ENCODE measurements at places on chromosomes 1 and 21. TPM values are rescaled to one million over a fixed set of nuclear protein-coding genes. Genes with fewer than 3 reads are reported as not detected.

The RGS4 gene
- not detected for total RNA-seq

DNA sequence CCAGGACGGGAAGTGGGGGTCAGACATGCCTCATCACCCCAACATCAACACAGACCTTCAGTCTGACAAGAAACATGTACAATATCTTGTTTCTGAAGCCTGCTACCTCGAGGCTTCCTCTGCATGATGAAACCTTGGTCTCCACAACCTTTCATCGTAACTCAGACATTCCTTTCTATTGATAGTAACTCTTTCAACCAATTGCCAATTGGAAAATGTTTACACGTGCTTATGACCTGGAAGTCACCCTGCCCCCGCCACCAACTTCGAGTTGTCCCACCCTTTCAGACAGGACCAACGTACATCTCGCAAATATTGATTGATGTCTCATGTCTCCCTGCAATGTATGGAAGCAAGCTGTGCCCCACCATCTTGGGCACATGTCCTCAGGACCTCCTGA lies 159.5 kb downstream of the ETS2 start:
- DNase-seq, result no peak

GRCh38 chr21:23496729-23497128 lies 2110.6 kb downstream of the MRPL39 start:
- no peak for DNase-seq

DNA sequence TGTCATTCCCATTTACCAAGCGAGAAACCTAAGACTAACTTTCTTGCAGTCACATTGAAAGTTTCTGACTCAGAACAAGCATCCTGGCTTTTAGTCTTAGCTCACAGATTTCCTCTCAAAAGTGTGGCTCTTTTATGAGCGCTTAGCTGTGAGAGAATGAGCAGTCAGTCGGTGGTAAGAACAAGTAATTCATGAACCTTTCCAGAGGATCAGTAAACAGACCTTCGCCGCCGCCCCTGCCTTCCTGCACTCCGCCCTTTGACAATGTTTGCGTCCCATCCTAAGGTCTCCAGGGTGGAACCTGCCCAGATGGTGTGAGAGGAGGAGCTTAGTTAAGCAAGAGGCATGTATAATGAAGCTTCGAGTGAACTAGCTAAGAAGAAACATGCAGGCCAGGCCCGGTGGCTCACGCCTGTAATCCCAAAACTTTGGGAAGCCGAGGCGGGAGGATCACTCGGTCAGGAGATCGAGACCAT lies 142.4 kb downstream of the GLUL start:
- peak; percentile 7 for DNase-seq

DNA sequence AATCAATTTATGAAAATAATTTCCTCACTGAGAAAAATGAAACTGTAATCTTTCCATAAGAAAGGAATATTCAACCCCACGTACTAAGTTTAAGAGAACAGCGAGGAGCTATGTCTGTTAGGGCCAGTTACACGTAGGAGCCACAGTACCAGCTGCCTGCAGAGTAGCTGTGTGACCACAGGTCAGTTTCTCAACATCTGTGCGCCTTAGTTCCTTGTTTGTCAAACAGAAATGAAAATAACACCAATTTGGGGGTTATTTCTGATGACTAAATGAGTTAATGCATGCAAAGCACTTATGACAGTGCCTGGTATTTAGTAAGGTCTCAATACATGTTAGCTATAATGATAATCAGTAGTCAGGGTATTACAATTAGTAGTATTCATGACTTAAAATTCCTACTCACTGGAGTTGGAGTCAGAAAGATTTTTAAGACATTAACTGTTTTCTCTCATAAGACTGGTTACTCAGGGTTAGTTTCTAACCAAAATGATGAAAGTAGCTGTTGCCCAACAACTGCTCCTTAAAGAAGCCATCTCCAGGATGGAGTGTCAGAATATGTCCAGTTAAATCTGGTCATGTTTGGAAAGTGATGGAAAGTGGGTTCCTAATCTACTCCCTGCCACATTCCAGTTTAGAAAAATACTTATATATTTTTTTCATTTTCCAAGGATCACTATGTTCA lies 85.8 kb upstream of the ZNF648 start:
- DNase-seq, result no peak

The UBASH3A gene
- not detected for total RNA-seq

DNA sequence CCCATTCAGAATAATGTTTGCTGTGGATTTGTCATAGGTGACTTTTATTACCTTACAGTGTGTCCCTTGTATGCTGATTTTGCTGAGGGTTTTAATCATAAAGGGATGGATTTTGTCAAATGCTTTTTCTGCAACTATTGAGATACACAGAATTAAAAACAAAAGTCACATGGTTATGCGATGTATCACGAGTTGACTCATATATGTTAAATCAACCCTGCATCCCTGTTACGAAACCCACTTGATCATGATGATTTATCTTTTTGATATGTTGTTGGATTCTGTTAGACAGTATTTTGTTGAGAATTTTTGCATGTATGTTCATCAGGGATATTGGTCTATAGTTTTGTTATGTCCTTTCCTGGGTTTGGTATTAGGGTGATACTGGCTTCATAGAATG lies 10.7 kb upstream of the OR2T34 start:
- DNase-seq, result no peak

The HMGB4 gene
- total RNA-seq, result not detected

DNA sequence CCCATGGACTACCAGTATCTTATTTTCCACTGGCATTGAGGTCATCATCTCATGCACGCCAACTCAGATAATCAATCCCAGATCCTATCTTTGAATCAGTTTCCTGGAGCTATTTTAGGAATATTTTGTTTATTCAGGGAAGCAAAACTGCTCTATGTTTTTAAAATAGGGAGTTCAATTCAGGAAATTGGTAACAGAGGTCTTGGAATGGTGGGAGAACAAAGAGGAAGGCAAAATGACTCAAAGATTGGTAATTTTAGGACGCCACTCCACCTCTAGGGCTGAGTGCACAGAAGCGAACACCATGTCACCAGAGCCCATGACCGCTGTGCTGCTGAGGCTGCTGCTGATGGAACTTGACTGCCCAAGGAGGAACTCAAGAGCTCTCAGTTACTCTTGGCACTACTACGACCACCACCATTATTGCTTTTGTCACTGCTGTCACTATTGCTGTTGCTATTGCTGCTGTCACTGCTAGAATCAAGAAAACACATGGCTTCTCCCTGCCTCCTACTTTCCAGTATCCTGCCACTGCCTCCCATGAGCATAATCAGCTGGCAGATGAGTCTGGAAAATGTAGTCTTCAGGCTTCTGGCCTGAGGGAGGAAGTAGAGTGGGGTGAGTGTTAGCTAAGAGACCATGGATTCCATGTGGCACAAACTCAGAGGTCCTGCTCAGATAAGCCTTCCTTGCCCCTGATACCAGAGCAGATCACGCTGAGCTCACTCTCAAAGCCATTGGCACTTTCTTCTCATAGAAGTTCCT lies 71.6 kb upstream of the CNIH3 start:
- no peak for DNase-seq

- DNase-seq, result no peak
Observed at GRCh38 chr21:42093186-42093585, 22.1 kb downstream of the UMODL1 start.

DNA sequence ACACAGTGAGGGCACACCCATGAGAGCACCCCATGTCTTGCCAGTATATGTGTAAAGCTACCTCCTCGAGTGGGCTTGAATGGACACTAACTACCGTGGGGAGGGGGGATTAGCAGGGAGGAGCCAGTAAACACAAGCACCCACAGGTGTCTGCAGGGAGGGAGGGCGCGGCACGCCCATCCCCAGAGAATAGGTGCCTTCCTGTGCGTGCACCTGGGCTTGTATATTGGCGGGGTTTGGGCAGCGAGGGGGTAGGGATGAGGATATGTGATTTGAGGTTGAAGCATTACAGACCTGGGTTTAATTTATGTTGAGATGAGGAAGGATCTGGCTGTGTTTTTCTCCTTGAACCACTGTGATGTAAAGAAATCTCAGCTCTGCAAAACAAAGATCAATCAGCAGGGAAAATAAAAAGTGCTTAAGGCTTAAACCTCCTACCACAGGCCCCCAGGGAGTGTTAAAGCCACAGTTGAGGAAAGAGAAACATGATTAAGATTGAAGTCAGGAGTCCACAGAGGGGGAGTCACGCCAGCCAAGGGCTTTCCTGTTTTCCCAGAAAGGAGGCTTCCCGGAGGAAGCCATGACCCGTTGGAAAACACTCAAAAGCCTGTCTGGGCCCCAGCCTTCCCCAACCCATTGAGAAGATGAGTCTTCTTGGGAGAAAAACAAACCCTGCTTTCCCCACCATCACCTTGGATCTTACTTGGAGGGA lies 80.0 kb downstream of the CAMK2N1 start:
- DNase-seq, result no peak

The KANK4 gene
- 2.0 TPM for total RNA-seq

- DNase-seq, result no peak
Observed at GRCh38 chr1:227749916-227750710, 14.9 kb downstream of the SNAP47 start.

DNA sequence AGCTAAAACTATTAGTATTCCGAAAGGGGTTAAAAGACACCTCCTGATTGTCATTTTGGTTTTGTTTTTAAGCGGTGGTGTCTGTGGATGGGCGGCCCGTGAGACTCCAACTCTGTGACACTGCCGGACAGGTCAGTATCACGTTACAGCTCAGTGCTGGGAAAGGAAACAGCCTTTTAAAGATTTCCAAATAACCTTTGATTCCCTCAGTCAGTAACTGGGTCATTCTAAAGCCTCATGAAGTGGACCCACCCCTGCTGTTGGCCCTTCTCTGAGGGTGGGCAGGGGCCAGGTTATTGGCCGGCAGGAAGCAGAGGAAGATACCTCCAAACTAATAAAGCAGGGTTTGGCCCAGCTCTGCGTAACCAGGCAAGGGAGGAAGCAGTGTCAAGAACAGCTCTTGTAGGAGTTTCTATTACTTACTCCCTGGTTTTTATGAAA lies 2.3 kb downstream of the RHOU start:
- no peak for DNase-seq

DNA sequence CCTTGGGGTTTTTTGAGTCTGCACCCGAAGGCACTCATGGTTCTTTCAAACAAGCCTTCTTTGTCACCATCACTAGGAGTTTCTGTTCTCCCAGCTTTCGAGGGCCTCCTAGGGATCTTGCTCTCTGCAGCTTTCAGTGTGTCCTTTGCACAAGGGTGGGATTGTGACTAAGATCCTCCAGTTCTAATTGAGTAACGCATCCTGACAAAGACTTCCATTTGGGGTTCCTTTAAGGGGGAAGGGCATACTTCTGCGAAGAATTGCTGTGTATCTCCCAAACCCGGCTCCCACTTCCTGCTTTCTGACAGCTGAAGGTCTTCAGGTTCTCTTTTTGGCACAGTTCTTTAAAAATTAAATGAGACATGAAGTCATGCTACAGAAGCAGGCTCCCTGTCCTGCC lies 139.4 kb downstream of the EDEM3 start:
- no peak for DNase-seq

DNA sequence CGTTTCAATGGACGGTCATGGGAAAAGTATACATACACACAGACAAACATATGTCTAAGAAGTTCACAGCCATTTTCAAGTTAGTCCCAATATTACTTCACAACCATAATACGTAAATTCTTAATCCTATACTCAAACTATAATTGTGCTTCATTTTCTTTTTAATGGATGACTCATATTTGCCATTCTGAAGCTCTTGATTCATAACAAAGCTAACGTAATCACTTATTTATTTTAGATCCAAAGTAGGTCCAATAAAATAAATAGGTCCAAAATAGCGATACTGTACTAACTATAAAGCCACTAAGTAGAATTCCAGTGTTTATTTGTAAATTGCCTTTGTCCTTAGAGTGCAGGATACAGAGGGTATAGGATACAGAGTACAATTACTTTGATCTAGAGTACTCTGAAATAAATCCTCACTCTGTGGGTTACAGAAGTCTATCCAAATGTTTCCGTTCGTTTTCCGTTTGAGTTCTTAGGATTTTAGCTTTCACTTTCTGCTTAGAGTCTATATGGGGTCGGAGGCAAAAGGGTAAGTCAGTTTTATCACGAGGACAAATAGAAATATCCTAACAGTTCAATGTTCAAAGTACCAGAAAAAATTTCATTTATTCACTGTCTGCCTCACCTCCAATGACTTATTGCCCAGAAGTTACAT lies 8.8 kb upstream of the C1orf115 start:
- no peak for DNase-seq

DNA sequence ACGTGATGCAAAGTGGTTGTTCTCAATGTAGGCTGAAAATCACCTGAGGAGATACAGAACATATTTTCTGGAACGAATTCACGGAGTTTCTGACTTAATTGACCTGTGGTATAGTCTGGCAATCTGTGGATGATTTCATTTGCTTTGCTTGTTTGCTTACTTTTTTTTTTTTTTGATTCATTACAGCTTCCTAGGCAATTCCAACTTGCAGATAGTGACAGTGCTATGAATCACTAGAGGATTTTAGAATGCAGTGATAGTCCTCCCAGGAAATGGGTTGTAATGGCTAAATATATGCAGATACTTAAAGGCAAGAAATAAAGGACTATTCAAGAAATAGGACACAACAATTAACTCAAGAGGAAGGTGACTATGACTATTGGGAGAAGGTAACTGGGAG lies 1378.1 kb upstream of the PRMT6 start:
- DNase-seq, result no peak

- no peak for DNase-seq
Observed at GRCh38 chr1:208527156-208527555, 283.0 kb upstream of the PLXNA2 start.

The ANKRD45 gene
- not detected for total RNA-seq

DNA sequence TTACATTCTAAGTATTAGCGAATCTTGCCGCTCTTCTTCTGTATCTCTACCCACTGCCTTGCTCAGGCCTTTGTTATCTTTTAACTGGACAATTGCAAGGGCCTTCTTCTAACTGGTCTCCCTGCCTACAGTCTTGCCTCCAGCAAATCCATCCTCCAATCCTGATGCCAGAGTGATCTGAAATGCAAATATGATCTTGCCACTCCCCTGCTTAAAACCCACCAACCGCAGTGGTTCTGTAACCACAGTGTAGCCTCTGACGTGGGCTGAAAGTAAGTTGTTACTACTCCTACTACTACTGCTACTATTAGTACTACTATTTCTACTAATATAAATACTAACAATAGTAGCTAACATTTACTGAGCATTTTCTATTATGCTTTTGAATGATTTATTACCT lies 12.4 kb downstream of the MOV10 start:
- DNase-seq, result no peak

The THEMIS2 gene
- 3.1 TPM for total RNA-seq

The IL10 gene
- not detected for total RNA-seq

All from PC-9 (cell line).